ENCODE measurements at places on chromosomes 3 and 15.

DNA sequence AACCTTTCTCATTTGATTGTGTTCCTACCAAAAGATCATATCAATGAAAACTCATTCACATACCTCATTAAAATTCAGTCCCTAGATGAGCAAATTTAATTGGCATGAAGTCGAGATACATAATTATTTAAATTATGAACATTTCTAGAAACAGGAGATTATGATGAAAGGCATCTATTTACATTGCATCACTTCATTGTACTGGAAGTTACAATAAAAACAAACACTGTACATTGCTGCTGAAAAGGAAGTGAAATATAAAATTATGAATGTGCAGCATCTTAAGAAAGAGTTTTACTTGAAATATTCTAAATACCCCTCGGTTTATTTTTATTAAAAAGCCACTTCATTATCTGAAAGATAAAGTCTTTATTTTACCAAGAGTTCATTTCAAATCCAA lies 163.4 kb upstream of the ZNF385D start:
- DNase-seq: no peak

GRCh38 chr3:51679777-51680176 lies 8.7 kb downstream of the TEX264 start:
- DNase-seq: no peak

DNA sequence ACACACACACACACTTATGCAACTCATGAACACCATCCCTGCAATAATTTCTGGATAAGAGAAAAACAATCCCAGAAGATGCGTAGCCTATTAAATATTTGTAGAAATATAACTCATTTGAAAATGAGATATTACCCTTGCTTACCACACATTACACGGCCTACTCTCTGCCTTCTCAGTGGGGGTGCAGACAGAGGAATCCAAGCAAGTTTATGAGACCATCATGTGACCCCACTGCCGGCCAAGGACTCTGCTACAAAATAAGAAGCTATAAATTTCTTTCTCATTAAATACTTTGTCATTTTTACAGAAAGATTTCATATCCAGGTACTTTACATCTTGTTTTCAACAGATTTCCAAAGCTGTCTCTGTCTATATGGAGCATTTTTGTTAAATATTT lies 286.3 kb downstream of the ZNF385D start:
- DNase-seq: no peak

GRCh38 chr3:73143401-73143800 lies 81.9 kb downstream of the EBLN2 start:
- DNase-seq: no peak

DNA sequence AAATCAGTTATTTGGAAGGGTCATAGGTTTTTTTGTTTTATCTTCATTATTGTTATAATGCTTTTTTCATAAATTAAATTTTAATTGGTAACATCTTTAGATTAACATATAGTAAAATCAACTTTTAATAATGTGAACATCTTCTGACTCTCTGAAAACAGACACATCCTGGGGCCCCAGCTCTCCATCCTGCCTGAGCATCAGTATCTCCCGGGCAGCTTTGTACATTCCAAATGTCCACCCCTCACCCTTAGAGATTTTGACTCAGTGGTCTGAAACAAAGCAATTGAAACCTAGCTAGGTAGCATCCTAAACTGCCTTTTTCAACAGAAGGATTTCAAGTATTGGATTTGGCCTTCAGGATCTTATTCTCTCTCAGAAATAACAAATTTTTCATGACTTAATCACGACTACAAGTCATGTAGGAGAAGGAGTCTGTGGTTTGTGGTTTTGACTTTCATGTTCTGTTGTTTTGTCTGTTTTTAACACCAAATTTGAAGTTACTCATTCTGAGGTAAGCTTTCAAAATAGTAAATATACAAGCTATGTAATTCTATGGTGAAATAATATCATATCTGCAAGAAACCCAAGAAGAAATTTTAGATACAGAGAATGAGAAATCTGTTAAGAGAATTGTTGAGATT lies 147.3 kb upstream of the UBE2E2 start:
- no peak for DNase-seq

DNA sequence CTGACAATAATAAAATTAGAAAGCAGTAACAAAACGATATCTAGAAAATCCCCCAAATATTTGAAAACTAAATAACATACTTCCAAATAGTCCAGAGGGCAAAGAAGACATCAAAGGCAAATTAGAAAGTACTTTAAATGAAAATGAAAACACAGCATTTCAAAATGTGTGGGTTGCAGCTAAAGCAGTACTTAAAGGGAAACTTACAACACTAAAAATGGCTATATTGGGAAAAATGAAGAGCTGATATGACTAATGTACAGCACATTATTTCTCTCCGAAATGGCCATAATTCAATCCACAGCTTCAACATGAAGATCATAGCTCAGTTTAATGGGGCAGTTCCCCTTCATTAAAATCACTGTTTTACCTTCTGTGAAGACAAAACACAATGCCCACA lies 71.9 kb downstream of the FBXL22 start:
- DNase-seq: no peak

DNA sequence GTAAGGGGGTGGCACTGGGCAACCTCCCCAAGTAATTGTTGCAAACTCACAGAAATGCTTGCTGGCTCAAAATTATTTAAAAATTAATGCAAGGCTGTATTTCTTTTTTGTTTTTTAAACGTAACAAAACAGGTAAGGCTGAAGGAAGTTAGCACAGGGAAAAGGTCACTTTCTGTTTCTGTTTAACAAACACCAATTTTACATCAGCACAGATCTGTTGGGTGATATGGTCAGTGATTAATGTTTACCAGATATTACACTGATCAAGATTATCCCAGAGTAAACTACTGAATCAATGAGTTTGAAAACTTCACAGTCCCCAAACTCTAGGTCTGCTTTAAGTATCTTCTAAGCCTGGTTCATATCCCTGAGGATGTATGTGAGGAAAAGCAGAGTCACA lies 558.0 kb downstream of the FOXP1 start:
- no peak for DNase-seq

GRCh38 chr15:99536422-99537040 lies 29.3 kb upstream of the MEF2A start:
- no peak for DNase-seq

DNA sequence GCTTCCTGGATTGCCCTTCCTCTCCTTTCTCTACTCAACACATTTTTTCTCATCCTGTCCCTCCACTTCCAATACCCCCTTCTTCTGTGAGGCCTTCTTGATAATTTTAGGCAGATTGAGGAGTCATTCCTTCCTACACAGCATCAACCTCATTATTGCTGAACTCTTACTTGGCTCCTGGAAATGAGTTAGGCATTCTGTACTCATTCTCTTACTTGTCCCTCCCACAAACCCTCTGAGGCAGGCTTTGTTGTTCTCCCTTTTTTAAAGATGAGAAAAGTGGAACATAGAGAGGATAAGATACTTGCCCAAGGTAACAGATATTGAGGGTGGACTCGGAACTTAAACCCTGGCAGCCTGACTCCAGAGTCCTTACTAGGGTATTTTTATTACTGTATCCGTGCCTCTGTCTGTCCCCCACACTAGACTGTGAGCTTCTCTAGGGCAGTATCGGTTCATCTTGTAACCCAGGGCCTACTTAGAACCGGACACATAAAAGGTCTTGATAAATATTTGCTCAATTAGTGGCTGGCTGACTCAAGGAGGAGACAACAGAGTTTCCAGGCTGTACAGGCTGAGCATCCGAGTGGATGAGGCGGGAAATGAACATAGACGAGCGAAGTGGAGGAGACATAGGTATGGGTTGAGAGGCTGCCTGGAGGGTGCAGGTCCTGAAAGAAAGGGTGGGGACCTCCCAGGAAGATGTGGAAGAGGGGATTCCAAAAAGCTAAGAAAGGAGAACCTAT lies 148.7 kb upstream of the ATP2B2 start:
- DNase-seq: no peak

DNA sequence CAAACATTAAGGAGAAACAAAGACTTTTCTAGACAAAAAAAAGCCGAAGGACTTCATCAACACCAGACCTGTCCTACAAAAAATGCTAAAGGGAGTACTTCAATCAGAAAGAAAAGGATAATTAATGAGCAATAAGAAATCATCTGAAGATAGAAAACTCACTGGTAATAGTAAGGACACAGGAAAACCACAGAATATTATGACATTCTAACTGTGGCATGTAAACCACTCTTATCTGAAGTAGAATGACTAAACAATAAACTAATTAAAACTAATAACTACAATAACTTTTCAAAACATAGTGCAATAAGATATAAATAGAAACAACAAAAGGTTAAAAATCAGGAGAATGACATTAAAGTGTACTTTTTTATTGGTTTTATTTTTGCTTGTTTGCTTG lies 584.5 kb upstream of the CCDC54 start:
- DNase-seq: no peak

DNA sequence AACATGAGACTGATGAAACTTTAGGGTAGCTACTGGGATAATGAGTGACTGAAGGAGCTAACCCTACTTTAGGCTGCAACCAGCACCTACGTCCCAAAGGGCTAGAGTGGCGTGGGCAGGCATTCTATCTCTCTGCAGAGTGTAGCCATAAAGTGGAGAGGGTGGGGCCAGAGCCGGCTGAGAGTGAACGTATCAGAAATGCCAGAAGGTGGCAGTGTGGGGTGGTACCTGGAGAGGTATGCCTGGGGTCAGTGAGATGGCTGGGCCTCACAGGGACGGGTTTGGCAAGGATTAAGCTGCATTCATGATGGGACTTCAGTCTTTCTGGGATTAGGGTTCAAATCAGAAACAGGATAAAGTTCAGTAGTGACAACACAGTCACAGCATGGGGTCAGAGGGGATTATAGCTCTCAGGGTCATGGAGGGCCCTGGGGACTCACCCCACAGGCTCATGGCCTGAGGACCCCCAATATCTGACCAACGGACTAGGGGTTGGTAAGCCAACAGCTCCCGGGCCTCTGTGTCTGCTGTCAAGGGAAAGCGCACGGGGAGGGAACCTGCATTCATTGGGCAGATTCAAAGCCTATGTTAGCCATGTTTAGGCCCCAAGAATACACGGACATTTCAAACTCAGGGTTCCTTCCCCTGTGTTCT lies 86.5 kb upstream of the FOXB1 start:
- DNase-seq: no peak

- no peak for DNase-seq
Observed at GRCh38 chr3:184783319-184783718, 28.6 kb upstream of the VPS8 start.

GRCh38 chr3:150232992-150233451 lies 175.1 kb upstream of the TSC22D2 start:
- no peak for DNase-seq

GRCh38 chr3:125358923-125359322 lies 16.2 kb downstream of the ZNF148 start:
- DNase-seq: no peak

DNA sequence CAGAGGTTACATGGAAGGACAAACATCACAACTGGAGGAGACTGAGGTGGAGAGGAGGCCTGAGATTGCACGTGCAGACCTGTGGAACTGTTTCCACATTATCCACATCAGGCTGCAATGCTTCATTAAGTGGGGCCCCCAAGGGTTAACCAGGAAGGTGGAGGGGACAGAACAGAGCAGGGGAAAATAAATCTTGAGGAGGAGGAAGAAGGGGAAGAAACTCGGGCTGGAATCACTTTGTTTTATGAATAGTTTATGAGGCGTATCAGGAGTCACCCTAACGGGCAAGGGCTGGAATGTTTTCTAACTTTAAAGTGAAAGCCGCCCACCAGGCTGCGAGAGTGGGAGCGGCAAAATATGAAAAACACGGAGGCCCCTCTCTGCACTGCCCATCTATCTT lies 154.9 kb downstream of the WNT5A start:
- DNase-seq: no peak

- DNase-seq: no peak
Observed at GRCh38 chr15:89662893-89663626, 7.8 kb upstream of the KIF7 start.

DNA sequence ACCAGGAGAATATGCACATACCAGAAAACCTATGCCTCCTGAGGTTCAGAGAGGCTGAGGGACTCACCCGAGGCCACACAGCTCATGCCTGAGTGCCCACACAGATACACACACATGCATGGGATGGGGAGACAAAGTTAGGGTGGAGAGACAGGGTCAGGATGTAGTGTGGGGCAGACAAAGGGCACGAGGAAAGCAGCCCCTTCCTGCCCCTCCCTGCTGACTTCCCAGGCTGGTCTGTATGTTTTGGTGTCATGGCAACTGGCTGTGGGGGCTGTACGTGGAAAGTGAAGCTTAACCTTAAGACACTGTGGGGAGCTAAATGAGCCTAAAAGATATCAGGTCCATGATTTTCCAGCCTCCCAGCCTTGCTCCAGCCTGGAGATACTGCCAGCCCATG lies 57.8 kb downstream of the EPHB3 start:
- DNase-seq: no peak

GRCh38 chr3:47865192-47865591 lies 62.3 kb downstream of the DHX30 start:
- no peak for DNase-seq
